ENCODE measurements at places on chromosomes 5 and 9.

- DNase-seq: no peak
These were observed 83.6 kb upstream of the BNC2 start for GRCh38 chr9:16954040-16954439.

DNA sequence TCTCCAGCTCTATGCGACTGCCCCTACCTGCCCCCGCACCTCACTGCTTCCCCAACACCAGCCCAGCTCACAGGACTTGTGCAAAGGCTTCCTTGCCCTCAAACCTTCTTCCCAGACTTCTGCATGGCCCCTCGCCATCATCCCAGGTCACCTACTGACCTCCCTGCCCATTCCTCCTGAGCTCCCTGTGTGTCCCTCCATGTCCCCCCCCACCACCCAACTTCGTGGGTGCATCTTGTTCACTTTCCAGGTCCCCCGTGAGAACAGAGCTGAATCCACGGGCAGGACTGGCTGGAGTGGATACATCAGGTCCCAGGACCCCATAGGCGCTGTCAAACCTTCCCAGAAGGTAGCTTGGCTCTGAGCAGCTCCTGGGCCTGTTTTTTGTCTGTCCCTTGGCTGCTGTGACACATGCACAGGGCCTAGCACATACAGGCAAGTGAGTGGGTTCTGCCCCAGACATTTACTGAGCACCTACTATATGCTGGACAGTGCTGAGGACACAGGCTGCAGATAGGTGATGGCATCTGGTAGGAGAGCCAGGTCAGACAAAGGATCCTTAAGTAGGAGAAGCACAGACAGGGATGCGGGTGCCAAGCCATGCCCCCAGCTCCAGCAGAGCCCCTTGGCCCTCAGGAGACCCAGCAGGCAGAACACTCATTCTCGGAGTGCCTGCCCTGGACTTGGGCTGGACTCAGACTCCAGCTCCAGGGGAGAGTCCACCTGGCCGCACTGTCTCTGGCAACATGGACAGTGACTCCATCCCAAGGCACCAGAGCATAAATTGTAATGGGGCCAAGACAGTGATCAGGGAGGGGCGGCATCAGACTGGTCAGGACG, 15.0 kb downstream of the NINJ1 start:
- DNase-seq: no peak

- no peak for DNase-seq
These were observed 39.6 kb downstream of the TRIO start for GRCh38 chr5:14182761-14183160.

- no peak for DNase-seq
These were observed 942.3 kb downstream of the TAF11L14 start for GRCh38 chr5:18576586-18576985.

- DNase-seq: peak; percentile 2
These were observed 117.1 kb downstream of the CMYA5 start for GRCh38 chr5:79806741-79807140.

GRCh38 chr9:88258601-88259000, 120.3 kb upstream of the SPATA31C2 start:
- no peak for DNase-seq

Measured in nucleus accumbens (tissue), 56 donors.